Activated CD8-positive, alpha-beta memory T cell treated with anti-CD3 and anti-CD28 coated beads, Interleukin-2, amount 10 ng/mL, durations not matched to agents 7 days and 5 days (primary cell): ENCODE measurements at places on chromosomes 3 and 15.

DNA sequence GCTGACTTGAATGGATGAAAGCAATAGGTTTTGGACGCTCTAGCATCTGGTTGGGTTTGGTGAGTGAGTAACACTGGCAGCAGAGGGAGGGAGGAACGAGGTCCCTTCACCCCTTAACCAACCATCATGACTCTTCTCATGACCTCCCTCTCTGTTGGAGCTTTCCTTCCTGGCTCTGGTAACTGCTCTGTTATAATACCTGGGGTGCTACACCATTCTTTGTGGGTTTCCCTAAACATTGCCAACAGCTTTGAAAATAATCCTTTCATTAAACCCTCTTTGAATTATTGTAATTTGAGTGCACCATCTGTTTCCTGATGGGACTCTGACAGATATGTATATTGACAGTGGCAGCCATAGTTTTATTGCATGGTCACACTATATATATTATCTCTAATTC is 146.2 kb upstream of the PTPRG start:
- no peak for DNase-seq

- no peak for DNase-seq
Measured at GRCh38 chr3:126883241-126883640, 99.7 kb upstream of the PLXNA1 start.

DNA sequence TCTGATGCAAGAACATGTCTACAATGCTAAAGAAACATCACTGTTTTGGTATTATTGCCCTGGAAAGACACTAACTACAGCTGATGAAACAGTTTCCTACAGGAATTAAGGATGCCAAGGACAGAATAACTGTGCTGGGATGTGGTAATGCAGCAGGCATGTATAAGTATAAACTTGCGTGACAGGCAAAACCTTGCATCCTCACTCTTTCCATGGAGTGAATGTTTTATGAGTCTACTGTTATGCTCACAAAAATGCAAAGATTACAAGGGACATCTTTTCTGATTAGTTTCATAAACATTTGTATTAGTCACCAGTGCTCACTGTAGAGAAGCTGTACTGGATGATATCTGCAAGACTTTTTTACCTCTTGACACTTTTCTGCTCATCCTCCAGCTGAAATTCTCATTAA is 143.6 kb downstream of the NAALADL2 start:
- DNase-seq = no peak

DNA sequence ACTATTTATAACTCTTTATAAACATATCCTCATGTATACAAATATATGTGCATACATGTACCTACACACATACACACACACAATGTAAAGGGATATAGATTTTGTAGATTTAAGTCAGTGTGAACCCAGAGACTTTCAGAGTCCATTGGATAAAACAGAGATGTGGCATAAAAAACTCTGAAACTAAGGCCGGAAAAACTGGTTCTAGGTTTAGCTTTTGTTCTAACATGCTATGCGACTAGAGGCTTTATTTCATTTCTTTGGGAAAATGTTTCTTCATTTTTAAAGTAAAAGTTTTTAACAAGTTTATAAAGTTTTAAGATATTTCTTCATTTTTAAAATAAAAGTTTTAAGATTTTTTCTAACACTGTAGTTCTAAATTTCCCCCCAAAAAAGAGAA is 36.7 kb downstream of the ZPLD1 start:
- DNase-seq = no peak

- DNase-seq = no peak
Measured at GRCh38 chr3:73143821-73144237, 82.4 kb downstream of the EBLN2 start.
